ENCODE measurements at places on chromosomes 6 and 20.

- no peak for DNase-seq
Observed at GRCh38 chr6:12944001-12944400, 227.4 kb downstream of the PHACTR1 start.

DNA sequence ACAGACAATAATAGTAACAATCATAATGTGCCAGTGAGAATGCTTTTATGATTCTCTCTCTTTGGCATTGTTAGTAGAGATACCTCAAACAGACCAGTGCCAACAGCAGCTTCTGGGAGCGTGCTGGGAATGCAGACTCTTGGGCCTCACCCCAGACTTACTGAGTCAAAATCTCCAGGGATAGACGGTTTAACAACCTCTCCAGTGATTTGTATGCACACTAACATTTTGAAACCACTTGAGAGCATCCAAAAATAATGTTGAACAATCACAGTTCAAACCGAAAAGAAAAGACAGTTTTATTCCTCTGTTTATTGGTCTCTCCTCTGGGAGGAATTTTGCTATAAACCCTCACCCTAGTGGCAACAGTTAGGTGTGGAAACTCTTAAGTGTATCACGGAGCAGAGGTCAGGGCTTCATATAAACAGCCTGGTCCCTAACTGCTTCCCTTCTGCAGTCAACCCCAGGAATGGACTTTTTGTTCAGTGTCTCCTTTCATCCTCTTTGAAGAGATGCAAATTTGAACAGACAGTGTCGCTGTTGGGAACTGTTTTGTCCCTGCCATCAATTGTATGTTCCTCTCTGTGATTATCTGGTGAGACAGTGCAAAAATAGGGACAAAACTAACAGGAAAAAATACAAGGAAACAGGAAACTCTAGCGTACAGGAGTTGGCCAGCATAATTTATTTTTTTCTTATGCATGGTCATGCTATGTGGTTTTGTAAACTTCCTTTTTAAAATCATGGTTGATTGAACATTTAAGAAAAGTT is 162.4 kb upstream of the BTBD3 start:
- DNase-seq = peak; percentile 24

DNA sequence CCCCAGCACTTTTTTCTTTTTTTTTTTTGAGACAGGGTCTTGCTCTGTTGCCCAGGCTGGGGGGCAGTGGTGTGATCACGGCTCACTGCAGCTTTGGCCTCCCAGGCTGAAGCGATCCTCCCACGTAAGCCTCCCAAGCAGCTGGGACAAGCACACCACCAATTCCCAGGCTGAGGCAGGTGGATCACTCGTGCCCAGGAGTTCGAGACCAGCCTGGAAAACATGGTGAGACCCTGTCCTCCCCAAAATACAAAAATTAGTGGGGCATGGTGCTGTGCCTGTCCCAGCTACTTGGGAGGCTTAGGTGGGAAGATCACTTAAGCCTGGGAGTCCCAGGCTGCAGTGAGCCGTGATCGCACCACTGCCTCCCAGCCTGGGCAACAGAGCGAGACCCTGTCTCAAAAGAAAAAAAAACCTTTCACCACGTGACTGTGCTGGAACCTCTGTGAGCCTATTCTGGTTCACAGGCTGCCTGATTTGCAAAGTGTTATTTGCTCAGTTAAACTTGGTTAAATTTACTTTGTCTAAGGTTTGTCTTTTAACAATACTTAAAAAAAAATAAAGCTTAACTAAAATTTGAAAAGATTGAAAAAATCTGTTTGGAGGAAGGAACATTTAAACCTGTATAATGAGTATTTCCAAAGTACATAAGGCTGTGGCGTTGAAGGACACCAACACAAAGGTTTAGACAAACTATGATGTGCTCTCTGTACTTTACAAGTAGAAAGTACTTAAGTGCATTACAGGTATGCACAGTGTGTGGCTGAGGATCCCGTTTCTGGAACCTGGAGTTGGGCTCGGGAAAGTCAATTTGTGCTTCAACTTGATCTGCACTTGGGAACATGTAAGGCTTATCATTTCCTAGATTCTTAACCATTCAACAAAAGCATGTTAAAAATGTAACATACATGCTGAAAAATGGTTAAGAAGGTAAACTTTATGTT is 55.0 kb downstream of the PPP1R3G start:
- no peak for DNase-seq

DNA sequence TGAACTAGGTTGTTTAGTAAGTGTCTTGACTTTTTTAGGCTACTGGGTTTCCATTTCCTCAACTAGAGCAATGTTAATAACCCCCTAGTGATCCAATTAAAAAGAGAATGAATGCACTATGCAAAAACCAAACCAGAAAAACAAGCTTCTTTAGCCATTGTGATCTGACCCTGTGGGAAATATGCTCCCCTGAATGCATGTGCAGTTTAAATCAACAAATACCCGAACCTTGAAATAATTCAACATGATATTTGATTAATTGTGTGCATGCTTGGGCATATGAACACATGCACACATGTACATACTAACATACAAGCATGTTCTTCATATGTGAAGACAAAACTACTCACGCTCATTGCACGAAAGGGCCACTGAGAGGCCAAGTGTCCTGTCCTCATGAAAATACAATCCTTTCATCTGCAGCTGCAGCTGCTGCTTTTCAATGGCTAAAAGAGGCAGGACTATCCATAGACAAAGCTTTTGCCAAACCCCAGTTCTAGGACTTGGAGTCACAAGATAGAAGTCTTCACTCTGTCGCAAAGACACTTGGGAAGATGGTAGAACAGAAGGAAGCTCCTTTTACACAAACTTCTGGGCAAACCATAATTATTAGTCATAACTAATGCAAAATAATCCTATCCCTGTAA is 207.1 kb upstream of the POU3F2 start:
- no peak for DNase-seq

GRCh38 chr6:39361657-39362486 is 39.4 kb upstream of the KCNK16 start:
- DNase-seq = peak; percentile 72

- DNase-seq = no peak
Observed at GRCh38 chr6:148629592-148630465, 117.0 kb upstream of the UST start.

- DNase-seq = peak; percentile 29
Observed at GRCh38 chr6:119333707-119334295, 15.8 kb downstream of the MAN1A1 start.

GRCh38 chr6:68144667-68145066 is 490.4 kb upstream of the ADGRB3 start:
- DNase-seq = no peak

DNA sequence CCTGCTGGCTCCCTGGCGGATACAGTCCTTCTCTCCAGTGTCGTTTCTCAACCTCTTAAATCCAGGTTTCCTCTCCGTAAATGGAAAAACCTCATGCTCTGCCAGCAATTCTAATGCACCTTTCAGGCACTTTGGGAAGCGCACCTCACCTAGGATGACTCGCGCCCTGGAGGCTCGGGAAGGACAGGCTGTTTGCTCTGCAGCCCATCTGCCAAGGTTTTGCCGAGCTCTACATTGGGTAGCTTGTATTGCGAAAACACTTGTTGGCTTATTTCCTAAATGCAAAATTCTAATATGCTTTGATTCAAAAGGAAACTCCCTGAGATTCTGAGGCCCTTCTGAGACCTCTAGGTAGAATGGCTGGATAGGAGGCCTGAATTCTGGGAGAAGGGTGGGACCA is 102.6 kb upstream of the MLN start:
- DNase-seq = no peak

- no peak for DNase-seq
Observed at GRCh38 chr6:56386717-56387116, 139.3 kb upstream of the COL21A1 start.

- no peak for DNase-seq
Observed at GRCh38 chr6:127547215-127547614, 28.1 kb upstream of the MTCL3 start.

- DNase-seq = no peak
Observed at GRCh38 chr20:57806476-57806875, 96.7 kb upstream of the PMEPA1 start.

DNA sequence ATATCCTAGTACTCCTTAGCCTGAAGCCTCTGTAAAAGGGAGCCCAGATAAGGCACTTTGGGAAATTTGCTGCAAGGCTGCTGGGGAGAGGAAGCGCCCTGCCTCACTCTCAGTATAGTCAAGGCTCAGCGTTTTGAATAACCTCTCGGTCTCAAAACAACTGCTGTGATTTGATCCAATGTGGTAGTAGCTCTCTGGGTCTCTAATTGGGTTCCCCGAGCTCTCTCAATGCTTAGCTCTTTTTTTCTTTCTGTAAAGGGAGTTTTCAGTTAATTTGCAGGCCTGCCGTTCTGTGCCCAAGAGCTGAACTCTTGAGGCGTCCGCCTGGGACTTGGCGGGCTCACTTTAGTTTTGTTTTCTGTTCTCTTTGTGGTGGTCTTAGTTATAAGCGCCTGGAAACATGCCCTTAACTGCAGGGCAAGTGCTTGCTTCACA is 41.2 kb downstream of the ZHX3 start:
- no peak for DNase-seq

DNA sequence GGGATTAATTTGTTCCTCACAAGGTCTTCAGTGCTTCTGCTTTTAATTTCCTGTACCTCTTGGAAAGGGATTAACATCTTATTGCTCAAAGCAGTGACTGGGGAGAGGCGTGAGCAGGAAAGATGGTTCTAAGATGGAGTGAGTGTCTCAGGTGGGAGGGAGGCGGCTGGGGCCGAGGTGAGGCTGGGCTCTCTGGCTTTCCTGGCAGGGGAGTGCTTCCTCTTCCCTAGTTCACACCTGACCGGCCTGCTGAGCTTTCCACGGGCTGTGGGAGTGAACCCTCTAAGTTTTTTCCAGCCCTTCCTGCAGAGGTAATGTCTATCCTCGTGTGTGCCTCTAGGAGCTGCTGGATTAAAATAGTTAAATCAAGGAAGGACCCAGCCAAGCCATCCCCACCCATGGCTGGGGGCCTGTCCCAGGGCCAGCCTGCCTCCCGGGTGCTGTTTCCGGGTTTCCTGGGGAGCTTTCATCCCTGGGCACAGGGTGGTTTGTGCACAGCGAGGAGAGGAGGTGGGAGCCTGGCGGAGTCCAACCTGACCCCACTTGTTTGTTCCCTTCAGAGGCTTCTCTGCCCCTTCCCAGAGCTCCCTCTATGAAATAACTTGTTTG is 179.1 kb downstream of the TFAP2C start:
- no peak for DNase-seq

DNA sequence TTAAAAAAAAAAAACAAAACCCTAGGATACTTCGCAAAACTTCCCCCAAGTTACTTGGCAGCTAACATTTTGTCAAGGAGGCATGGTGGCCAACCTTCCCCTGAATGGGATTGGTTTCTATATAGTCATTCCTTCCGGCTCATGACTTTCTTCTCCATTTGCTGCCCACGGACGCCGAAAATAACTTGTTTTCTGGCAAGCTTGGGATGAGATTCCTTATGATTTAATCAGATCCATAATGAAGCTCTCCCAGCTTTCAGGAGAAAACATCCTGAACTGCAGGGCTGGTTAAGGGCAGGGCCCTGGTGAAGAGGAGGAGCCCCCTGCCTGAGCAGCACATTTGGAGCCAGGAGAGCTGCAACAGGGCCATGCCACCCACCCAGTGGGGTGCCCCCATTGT is 49.9 kb downstream of the PPP1R16B start:
- DNase-seq = no peak

- peak; percentile 60 for DNase-seq
Observed at GRCh38 chr6:21738180-21739094, 144.9 kb downstream of the SOX4 start.

DNA sequence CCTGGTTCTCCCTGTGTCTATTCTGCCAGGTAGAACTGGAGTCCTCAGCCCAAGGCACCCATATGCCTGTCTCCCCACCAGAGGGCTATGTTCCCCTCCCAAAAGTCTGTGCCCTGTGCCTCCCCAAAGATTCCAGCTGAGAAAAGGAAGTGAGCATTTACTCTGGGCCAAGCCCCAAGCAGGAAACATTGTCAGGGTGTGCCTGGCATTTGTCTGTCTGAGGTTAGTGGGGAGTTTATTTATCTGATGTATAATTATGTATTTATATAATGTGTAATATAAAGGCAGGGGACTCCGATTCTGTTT is 5.6 kb downstream of the GDF5 start:
- DNase-seq = no peak

DNA sequence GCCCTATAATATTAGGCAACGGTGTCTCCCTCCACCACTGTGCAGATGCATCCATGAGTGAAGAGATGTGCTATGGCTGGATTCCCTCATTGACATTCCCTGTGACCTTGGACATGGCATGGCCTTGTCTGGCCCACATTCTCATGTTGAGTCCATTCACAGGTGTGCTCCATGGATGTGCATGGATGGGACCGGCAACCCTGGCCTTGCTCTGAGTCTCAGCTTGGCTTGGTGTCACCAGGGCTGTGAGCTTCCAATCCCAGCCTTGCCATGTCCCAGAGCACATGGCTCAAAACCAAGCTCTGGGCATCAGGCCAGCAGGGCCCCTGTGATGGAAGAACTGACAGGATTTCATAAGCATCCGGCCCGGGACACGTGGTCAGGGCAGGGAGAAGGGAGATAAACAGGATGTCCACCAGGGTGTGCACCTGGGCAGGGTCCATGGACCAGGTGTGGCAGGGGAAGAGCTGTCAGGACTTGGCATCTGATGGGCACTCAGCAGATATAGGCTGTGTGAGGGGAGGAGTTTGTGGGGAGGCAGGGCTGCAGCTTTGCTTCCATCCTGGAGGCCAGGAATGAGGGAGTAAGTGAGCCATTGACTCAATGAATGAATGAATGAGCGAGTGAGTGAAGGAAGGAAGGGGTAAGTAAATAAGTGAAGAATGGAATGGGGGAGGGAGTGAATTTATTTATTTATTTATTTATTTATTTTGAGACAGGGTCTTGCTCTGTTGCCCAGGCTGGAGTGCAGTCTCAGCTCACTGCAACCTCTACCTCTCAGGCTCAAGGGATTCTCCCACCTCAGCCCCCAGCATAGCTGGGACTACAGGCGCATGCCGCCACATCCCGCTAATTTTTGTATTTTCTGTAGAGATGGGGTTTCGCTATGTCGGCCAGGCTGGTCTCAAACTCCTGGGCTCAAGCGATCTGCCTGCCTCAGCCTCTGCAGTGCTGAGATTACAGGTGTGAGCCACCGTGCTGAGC is 15.7 kb downstream of the NRSN2 start:
- DNase-seq = peak; percentile 99

- no peak for DNase-seq
Observed at GRCh38 chr6:41937861-41938574, 3.6 kb downstream of the CCND3 start.

GRCh38 chr20:40287683-40288082 is 401.4 kb downstream of the MAFB start:
- DNase-seq = no peak

GRCh38 chr20:39645131-39645530 is 683.0 kb downstream of the DHX35 start:
- no peak for DNase-seq
